ENCODE measurements at places on chromosomes 3 and 15. TPM values are rescaled to one million over a fixed set of nuclear protein-coding genes. Genes with fewer than 3 reads are reported as not detected.

DNA sequence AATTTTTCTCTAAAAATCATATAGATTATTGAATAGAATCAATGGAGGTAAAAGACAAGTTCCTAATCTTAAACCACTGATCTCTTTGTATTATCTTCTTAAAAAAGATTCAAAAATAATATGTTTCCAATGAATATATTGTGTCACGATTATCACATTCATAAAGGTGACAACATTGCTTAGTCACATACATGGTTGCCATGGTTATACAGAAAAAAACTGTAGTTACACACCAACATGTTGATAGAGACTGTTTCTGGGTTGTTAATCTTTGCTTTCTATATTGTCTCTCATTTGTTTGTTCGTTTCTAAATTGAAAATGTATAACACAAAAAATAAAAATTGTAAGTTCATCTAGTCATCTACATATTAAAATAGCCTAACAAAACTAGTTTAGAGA is 376.0 kb upstream of the ALCAM start:
- no peak for DNase-seq

DNA sequence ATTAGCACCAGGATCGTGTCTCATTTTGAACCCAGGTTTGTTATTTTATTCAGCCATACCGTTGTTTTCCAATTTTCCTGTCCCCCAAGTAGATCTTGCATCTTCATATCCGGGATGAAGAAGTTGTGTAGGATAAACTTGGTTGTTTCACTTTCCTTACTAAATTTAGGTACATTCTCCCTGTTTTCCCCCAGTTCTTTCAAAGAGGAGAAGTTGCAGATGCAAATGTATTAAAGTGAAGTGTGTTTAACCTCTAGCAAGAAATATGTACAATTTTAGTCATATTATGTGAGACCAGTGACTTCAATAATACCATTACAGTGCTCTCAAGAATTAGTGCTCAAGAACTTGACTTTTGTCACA is 1.3 kb downstream of the ATXN7 start:
- no peak for DNase-seq

- no peak for DNase-seq
These were observed 286.0 kb upstream of the ZPLD1 start for GRCh38 chr3:102148598-102149337.

GRCh38 chr3:61564395-61565059 is 3.2 kb downstream of the PTPRG start:
- DNase-seq, result no peak

The COL8A1 gene
- polyA plus RNA-seq, result 5.3 TPM

GRCh38 chr15:74264081-74264501 is 28.0 kb downstream of the CCDC33 start:
- DNase-seq, result no peak

The MFAP1 gene
- 75.2 TPM for polyA plus RNA-seq

The IL20RB gene
- polyA plus RNA-seq, result 0.53 TPM

- no peak for DNase-seq
These were observed 119.1 kb downstream of the ADCY5 start for GRCh38 chr3:123329636-123330340.

GRCh38 chr3:178097576-178097975 is 438.7 kb upstream of the KCNMB2 start:
- no peak for DNase-seq

- no peak for DNase-seq
These were observed 282.3 kb downstream of the CNTN3 start for GRCh38 chr3:74332165-74332564.

DNA sequence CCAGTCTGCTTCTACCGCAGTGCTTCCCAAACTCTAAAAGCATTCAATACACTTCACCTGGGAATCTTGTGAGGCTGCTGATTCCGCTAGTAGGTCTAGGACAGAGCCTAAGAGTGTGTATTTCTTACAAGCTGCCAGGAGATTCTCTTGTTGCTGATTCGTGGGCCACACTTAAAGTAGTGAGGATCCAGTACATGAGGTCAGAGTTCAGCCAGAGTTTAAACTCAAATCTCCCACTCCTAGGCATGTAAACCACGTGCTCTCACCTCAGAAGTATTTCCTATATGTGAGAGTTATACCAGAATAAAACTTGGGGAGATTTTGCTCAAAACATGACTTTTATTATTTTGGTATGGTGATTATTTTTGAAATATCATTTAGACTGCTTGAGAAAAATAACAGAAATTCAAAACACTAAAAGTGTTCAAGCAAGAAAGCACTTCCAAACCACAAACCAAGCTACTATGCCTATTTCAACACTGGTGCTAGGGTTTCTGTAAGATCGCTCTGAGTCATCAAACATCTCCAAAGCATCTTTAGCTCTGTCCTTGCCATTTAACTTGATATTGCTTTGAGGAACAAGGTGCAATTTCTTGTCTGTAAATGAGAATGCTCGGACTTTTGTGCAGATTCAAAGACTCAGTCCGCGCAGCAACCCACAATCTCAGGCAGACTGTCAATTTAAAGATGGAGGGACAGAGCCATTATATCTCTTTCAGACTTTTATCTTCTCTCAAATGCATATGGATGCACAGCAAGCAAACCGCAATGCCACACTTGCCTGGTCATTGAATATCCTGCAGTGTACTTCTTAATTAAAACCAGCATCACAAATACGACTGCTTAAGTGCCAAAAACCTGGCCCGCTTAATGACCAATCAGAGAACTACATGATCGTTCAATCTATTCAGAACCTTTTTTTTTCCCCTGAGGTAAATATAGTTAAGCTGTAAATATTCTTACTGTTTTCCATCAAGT is 59.8 kb downstream of the AGTR1 start:
- no peak for DNase-seq

- DNase-seq, result no peak
These were observed 13.9 kb downstream of the AADAC start for GRCh38 chr3:151827816-151828215.

The TRPM1 gene
- polyA plus RNA-seq, result 0.18 TPM

- DNase-seq, result no peak
These were observed 16.3 kb upstream of the TRAT1 start for GRCh38 chr3:108806316-108806715.

The ONECUT1 gene
- polyA plus RNA-seq, result 0.18 TPM

- DNase-seq, result no peak
These were observed 55.4 kb downstream of the TMCC1 start for GRCh38 chr3:129838086-129838485.

GRCh38 chr15:80161468-80162016 is 8.7 kb downstream of the FAH start:
- no peak for DNase-seq

GRCh38 chr3:197522183-197522715 is 33.5 kb downstream of the BDH1 start:
- DNase-seq, result no peak

GRCh38 chr3:183913580-183913920 is 28.9 kb upstream of the PARL start:
- DNase-seq, result no peak

GRCh38 chr3:100316641-100317069 is 17.9 kb upstream of the NIT2 start:
- DNase-seq, result no peak

- DNase-seq, result no peak
These were observed 70.9 kb upstream of the TMEM115 start for GRCh38 chr3:50430191-50430590.

GRCh38 chr3:191961022-191961421 is 500.1 kb downstream of the PYDC2 start:
- DNase-seq, result no peak

DNA sequence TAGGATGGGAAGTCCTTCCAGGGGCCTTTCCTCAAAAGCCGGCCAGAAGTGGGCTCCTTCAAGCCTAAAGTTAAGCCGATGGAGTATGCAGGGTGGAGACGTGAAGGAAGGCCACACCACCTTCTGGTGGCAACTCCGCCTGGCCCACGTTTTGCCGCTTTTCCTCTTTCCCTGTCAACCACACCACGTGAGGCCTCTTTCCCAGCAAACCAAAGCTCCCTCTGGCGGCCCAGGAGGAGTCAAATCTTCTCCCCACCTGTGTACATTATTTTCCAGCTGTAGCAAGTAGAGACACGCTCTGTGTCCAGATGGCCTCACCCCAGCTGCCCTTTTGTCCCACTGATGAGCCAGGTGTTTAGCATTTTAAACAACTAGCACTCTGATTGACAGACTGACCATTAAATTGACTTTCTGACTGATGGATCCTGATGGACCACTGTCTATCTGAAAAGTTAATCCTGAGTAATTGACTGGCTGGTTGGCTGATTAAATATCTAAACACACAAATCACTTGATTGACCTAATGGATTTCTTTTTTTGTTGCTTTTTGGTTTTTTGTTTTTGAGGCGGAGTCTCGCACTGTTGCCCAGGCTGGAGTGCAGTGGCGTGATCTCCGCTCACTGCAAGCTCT is 59.6 kb upstream of the ZBTB38 start:
- DNase-seq, result no peak

- DNase-seq, result peak; percentile 73
These were observed 48.9 kb upstream of the POLG start for GRCh38 chr15:89383365-89384175.

The MORC1 gene
- polyA plus RNA-seq, result 0.61 TPM

DNA sequence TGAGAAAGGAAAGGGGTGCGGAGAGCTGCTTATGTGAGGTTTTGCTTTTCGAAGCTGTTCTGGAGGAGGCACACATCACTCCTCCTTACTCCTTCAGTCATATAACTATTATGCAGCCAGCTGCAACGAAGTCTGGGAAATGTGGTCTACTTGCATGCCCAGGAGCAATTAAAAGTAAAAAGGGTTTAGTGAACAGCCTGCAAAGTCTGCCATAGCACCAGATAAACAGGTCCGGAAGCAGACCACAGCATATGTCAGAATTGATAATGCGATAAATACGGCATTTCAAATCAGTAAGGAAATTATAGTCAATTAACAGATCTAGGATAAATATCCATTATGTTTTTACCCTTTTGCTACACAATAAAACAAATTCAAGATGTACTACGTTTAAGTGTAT is 99.5 kb downstream of the POLR2M start:
- DNase-seq, result no peak

GRCh38 chr3:88528494-88528893 is 378.7 kb downstream of the C3orf38 start:
- no peak for DNase-seq

The PLCB2 gene
- polyA plus RNA-seq, result 6.7 TPM

The LHFPL4 gene
- polyA plus RNA-seq, result not detected

GRCh38 chr15:91099616-91099994 is 452 bp upstream of the SV2B start:
- DNase-seq, result peak; percentile 1

DNA sequence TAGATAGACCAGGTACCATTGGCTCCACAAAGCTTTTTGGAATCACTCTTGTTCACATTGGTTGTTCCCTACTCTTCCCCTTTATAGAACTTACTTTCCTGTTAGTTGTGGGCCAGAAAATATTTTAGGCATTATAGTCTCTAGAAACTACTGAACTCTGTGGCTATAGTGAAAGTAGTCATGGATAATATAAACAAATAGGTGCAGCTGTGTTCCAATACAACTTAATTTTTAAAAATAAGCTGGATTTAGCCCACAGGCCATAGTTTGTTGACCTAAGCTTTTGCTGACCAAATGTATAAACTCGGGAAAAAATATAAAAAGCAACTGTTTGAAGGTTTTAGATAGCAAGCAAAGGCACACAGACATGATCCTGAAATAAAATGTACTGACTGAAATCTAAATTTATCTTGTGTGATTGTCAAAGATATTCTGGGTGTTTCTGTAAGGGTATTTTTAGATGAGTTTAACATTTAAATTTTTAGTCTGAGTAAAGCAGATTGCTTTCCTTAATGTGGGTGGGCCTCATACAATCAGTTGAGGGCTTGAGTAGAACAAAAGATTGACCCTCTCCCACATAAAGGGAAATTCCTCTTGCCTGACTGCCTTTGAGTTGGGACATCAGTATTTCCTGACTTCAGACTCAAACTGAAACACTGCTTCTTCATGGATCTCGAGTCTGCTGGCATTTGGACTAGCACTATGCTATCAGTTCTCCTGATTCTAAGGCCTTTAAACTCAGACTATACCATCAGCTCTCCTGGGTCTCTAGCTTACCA is 13.2 kb downstream of the IQCB1 start:
- no peak for DNase-seq

The LDHAL6B gene
- polyA plus RNA-seq, result 0.11 TPM

GRCh38 chr15:100438570-100438969 is 90.2 kb downstream of the CERS3 start:
- peak; percentile 44 for DNase-seq

- peak; percentile 52 for DNase-seq
These were observed 100.0 kb upstream of the IGF1R start for GRCh38 chr15:98548139-98548971.

DNA sequence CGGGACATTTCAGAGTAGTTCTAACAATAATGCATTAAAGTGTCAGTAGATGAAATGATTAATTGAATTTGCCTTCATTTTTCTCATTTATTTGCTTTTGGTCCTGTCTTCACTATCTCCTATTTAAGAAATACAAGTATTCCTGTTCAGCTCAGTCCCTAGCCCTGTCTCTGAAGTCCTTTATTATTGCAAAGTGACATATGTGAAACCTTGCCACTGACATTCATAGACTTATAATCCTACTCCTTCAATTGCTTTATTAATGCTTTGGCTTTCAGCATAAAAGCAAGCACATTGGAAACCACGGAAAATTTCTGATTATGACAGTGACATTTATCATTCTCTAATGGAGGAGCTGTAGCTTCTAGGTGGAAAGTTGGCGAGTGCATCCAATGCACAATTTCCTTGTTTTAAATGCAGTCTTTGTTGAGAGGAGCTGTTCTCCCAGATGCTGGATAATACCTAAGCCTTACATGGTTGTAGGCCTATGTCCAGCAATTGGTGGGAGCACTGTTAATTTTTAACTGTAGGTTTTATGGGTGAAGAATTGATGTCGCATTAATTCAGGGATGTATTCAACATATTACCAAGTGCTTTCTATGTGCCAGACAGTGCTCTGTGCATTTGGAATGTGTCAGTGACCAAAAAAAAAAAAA is 337.8 kb downstream of the FEZF2 start:
- no peak for DNase-seq

DNA sequence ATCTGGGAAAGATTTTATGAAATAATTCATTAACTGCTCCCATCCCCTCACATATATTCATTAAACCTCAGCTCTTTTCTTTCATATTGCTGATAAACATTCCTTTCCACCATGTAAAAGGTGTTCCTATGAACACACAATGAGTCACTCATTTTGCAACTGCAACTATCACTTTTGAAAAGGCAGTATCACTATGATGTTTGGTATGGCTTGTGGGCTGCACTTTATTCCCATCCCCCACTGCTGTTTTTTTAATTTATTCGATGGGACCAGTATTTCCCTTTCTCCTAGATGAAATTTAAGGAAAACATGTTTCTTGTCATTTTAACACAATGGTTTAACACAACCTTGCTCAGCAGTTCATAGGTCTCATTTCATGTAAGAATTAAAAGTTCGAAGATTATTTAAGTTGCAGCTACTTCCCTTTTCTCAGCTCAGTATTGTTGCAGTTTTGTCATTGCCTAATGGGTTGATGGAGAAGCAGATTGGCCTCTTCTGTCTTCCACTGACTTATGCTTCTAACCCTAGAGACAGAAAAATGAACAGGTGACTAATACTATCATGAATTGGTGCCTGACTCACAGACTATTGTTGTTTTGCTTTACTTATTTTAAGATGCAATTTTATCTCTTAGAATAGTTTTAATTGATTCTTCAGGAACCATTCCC is 280.3 kb downstream of the ZPLD1 start:
- DNase-seq, result no peak

GRCh38 chr3:174821477-174821876 is 37.7 kb upstream of the NAALADL2 start:
- no peak for DNase-seq

- no peak for DNase-seq
These were observed 34.3 kb downstream of the IRAK2 start for GRCh38 chr3:10198761-10199649.

- DNase-seq, result no peak
These were observed 20.6 kb downstream of the SPSB4 start for GRCh38 chr3:141071681-141072260.

Data from right renal cortex interstitium (tissue), 3 donors.